ENCODE measurements at places on chromosomes 2 and 18.

- DNase-seq: no peak
Observed at GRCh38 chr18:332721-333510, 65.1 kb upstream of the THOC1 start.

GRCh38 chr2:70103531-70104061, 16.3 kb downstream of the PCBP1 start:
- DNase-seq: no peak

DNA sequence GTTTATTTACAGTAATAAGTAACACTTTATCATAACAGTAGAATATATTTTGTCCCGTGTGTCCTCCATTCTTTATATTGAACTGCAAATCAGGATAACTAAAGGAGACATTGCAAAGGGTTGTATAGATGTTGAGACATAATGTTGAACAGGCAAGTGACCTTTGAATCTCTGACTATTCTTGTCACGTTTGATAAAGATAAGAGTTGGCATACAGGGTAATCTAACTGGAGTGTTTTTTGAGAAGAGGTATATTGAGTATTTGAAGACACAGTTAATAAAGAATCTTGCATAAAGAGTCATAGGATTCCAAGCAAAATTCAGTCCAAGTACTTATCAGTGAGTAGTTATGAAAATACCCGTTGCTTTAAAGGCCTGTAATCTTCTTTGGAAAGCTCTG, 21.7 kb downstream of the CCDC195 start:
- no peak for DNase-seq

DNA sequence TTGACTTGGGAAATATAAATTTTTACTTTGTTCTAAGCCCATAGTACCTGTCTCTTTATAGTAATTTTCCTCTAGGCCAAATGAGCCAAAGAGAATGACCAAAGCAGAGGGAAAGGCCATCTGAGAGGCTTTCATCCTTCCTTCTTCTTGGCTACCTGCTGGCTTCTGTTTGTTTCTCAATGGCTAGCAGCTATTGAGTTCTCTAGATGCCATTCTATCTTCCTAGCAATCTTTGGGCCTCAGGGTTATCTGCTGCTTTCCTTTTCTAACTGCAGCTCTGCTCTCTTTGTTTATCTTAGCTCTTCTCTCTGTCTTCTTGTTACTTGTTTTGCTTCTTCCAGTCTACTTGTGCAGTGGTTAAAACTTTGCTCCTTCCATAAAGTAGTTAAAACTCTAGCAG, 601.1 kb upstream of the NRXN1 start:
- no peak for DNase-seq

All from T47D (cell line).